ENCODE measurements at places on chromosomes 16 and 17.

DNA sequence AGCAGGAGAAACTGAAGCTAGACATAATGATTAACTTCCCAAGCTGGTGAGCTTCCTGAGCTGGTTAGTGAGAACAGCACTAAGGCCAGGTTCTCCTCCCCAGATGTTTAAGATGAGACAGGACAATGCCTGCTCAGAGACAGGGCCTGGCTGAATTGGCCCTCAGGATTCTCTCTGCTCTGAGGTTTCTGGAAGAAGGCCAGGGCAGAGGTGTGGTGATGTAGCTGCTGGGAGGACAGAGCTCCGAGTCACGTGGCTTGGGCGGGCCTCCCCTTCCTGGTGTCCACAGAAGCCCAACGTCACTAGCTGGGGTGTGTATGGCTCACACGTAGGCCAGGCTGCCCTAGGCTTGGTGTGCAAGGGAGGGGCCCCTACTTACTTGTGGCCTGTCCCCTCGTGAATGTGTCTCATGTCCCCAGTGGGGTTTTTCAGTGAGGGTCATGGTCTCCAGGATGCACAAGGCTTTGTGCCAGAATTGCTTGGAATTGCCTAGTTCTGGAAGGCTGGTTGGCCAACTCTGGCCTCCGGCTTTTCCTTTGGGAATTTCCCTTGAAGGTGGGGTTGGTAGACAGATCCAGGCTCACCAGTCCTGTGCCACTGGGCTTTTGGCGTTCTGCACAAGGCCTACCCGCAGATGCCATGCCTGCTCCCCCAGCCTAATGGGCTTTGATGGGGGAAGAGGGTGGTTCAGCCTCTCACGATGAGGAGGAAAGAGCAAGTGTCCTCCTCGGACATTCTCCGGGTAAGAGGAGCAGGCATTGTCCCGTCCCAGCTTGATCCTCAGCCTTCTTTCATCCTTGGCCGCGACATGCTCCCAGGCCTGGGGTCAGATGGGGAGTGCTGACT lies 3.4 kb downstream of the NOD2 start:
- no peak for DNase-seq

- DNase-seq = no peak
Observed at GRCh38 chr17:48795444-48796162, 21.4 kb downstream of the TTLL6 start.

DNA sequence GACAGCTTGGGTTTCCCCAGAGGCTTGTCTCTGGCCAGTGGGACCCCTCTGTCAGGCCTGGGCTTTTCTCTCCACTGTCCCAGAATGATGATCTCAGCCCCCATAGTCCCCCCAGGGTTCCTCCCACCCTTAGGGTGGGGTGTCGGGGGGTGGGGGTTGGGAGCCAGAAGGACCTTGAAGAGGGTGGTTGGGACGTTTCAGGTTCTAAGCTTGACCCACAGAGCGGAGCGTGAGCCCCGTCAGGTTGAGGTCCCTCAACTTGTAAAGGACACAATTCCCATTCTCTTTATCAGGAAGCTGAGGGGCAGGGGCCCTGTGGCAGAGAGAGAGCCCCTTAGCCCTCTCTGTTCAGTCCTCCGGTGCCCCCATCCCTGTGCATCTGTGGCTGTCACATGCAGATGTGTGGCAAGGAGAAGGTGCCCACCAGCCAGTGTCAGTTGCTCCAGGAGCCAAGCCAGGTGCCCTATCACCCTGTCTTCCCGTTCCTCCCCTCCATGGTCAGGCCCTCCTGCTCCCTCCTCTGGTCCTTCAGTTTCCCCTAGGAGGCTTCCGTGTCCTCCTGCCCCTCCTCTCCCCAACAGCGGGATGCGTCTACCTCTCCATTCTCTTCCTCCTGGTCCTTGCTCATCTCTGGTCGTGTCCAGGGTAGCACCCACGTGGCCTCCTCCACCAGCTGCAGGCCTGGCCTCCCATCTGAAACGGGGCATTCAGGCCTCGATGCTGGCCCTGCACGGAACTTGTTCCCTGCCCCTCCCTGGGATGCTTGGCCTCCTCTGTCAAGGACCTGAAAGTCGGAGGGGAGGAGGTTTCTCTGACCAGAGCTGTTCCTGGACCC lies 1.5 kb upstream of the NTN3 start:
- no peak for DNase-seq

GRCh38 chr17:45345554-45346215 lies 28.9 kb upstream of the MAP3K14 start:
- no peak for DNase-seq

DNA sequence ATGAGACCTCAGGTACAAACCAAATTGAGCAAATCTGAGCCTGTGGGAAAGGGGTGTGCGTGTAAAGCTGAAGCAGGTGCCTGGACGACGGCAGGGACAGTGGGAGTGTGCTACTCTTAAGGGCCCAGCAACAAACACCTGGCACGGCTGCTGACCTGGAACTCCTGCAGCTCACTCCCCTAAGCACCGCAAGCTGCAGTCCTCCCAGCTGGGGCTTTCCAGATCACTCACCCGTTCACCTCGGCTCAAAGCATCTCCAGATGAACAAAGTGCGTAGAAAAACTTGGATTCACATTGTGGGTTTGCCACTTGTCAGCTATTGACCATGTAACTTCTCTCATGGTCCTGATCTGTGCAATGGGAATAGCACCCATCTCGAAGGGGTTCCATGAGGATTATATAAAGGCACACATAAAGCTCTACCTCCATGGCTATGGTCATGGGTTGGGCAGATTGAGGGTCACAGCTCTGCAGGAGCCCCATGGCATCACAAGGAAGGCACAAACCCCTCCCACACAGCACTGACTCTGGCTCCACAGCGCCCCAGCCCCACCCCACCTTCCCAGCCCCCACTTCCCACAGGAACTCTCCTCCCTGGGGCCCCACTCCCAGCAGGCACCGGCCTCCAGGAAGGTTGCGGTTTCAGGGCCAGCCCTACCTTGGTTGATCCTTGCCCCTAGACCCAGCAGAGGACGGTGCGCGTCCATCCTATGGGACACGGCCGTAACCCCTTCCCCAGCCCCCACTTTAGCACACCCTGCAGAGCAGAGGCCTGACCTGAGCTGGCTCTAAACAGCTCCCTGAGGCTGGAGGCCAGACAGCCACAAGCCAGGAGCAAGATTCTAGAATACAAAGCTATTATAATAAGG lies 21.9 kb downstream of the ST3GAL2 start:
- DNase-seq = no peak

Measured in effector CD8-positive, alpha-beta T cell (primary cell).